ENCODE measurements at places on chromosomes 11 and 22.
A peak's percentile ranks its signal among the peaks of the same experiment; 100 is the strongest.

GRCh38 chr11:33419924-33420323 is 162.7 kb downstream of the HIPK3 start:
- DNase-seq, result no peak

DNA sequence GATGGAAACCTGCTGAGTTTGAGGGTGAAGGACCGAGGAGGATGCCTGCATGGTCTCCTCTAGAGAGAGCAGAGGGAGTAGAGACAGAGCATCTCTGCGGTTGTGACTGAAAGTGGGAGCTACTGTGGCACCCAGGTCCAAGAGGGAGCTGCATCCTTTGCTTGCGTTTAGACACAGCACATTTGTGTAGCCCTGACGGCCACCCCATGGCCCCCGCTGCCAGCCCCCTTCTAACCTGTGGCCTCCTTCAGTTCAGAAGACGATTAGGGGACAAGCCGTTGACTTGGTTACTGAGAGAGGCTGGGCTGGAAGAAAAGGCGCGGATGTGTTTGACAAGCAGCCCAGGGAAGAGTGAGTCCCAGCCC is 690.9 kb downstream of the BRD1 start:
- no peak for DNase-seq

GRCh38 chr11:5369789-5370188 is 13.8 kb upstream of the OR51M1 start:
- no peak for DNase-seq

DNA sequence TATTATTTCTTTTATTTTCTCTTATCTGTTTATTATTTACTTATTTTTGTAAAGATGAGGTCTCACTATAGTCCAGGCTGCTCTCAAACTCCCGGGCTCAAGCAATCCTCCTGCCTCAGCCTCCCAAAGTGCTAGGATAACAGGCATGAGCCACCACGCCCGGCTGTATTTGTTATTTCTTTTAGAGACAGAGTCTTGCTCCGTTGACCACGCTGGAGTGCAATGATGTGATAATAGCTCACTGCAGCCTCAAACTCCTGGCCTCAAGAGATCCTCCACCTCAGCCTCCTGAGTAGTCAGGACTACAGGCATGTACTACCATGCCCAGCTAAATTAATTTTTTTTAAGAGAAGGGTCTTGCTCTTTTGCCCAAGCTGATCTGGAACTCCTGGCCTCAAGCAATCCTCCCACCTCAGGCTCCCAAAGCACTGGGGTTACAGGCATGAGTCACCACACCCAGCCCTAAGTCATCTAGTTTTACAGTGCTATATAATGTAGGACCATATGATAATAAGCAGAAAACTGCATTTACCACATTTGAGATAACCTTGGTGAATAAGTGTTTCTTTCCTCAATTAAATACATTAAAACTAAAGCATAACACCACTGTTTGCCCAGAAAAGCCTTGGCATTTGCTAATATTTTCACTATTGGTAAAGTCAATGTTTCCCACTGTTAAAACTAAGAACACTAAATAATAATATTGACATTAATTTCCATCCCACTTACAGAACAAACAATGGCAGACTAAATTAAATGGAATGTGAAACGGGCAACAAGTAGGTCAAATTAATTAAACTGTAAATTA is 127.5 kb downstream of the SIK3 start:
- no peak for DNase-seq

GRCh38 chr11:119626871-119627270 is 102.1 kb downstream of the NECTIN1 start:
- DNase-seq, result no peak

- DNase-seq, result no peak
These were observed 14.9 kb downstream of the KBTBD3 start for GRCh38 chr11:106061954-106062949.

DNA sequence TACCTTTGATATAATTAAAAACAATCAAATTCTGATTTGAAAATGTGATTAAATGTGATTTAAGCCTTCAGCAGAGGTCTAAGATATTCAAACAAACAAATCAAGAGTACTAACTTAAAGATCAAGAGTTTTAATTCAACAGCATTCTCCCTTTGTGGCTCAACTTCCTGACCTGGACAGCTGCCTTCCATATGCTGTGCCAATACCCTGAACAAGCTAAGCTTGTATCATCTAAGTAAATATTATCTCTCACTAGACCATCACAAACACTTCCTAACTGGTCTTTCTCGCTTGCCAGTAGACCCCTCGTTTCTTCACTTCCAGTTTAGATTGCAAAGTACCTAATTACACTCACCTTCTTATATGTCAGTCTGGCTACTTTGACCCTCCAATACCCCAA is 35.9 kb upstream of the P4HA3 start:
- no peak for DNase-seq

- no peak for DNase-seq
These were observed 175.4 kb downstream of the CWF19L2 start for GRCh38 chr11:107282195-107282594.

DNA sequence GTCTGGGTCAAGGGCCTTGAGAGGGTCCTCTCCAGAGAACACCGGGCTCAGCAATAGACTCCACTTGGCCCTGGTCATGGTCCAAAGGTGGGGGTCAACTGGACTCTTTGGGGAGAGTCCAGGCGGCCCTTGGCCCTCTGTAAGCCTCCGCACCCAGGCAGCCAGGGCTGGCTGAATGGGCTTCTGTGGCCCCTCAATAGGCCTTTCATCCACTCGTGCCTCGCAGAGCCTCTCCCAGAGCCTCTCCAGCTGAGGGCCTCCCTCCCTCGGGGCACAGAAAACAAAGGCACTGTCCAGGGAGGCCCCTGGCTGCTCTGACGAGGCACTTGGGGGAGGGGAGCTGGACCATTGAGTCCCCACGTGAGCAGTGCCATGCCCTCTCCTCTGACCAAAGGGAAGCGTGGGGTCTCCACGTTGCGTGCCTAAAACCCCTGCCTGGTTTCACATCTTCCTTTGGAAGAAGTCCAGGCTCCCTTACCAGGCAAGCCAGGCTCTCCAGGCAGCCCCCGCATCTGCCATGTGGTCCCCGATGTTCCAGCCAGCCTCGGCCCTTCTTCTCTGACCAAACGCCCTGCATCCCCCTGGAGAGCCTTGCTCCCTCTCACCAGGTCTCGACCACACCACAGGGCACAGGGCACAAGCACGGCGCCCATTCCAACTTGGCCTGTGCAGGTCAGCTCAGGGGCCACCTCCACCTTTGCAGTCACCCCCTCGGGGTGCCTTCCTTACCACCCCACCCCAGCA is 15.5 kb downstream of the KIAA0930 start:
- no peak for DNase-seq

DNA sequence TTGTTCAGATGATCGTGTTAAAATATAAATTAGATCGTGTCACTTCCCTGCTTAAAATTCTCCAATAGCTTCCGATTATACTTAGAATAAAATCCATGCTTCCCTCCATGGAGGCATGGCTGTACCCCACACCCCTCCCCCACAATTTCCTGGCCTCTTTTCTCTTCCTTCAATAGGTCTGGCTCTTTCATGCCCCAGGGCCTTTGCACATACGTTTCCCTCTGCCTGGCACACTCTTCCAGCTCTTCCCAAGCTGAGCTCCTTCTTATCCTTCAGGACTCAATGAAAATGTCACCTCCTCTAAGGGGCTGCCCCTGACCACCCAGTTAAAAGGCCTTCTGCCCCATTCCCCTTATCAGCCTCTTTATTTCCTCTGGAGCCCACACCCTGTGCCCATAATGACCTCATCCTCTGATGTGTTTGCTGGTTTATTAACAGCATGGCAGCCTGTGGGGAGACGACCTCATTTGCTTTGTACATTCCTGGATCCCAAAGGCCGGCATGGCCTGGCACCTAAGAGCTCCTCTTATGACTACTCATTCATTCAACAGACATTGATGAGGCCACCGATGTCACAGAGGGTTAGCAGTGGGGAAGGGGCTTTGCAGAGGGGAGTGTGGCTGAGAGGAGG is 9.0 kb upstream of the FLRT1 start:
- DNase-seq, result no peak

DNA sequence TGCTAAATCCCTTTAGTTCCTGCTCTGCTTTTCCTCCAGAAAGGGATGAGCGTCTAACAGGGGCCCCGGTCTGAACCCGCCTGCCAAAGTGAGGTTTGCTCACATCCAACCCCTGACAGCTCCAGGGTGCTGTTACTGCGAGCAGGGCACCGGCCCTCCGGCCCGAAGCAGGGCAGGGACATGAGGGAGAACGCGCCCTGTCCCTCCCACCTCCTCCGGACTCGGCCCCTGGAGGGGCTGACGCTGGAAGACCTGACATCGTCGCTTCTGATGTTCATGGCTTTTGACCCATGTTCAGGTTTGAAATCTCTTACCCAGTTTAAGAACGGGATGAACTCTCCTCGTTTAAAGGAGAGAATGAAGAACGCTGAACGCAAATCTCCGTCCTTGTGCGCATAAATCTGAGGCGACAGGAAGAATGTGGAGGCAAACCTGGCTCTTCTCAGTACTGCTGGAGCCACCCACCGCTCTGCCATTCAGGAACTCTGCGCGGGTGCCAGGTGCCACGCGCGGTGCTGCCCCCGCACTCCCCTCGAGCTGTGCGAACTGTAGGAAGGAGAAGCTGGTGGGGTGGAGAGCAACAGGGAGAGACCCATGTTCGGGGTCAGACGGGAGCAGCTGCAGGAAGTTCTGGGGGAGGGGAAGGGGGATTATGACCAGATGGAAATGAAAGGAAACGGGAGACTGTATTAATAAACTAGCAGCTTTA is 826 bp upstream of the EEF1G start:
- peak; percentile 21 for DNase-seq

DNA sequence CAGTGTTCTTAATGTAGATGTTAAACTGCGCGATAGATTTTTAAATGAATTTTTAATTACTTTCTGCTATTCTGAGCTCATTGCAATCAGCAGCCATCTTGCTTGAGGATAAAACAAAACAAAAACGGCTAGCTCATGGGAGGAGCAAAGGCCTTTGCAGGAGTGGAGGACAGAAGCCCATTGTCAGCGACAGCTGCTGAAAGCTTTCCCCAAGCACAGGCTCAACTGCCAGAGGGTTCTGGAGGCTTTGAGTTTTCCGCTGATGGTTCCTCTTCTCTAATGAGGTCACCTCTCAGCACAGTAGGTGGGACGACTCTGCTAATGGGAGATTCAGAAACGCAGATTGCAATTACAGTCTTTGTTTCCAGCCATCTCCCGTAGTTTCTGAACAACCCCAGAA is 167.1 kb upstream of the TTC12 start:
- no peak for DNase-seq

- DNase-seq, result no peak
These were observed 26.9 kb downstream of the HIRA start for GRCh38 chr22:19404676-19405075.

- DNase-seq, result no peak
These were observed 489 bp downstream of the OR10A4 start for GRCh38 chr11:6876914-6877313.

GRCh38 chr11:64642418-64642735 is 51.4 kb downstream of the SLC22A12 start:
- no peak for DNase-seq

Data from suppressor macrophage treated with lipopolysaccharide for 4 hours (primary cell).